Neural cell (in vitro differentiated cells): ENCODE measurements at places on chromosomes 2 and 18. TPM values are rescaled to one million over a fixed set of nuclear protein-coding genes. Genes with fewer than 3 reads are reported as not detected.

Gene ITSN2
- polyA plus RNA-seq: 8.9 and 10.6 TPM in 2 replicates

Gene ERCC3
- polyA plus RNA-seq: 112 and 132 TPM in 2 replicates

Gene PROKR1
- polyA plus RNA-seq: 0.06 TPM in 1 of 2 replicates, not detected in the other

Gene REEP1
- polyA plus RNA-seq: 111 and 121 TPM in 2 replicates

Gene RDH14
- 29.4 and 37.6 TPM in 2 replicates for polyA plus RNA-seq

Gene HOXD8
- polyA plus RNA-seq: not detected in 2 replicates

Gene SH2D6
- not detected in 2 replicates for polyA plus RNA-seq

Gene GAL3ST2
- not detected in 2 replicates for polyA plus RNA-seq

Gene RAB17
- 1.1 TPM in 1 of 2 replicates, not detected in the other for polyA plus RNA-seq

Gene AMER3
- 19.2 and 22.7 TPM in 2 replicates for polyA plus RNA-seq

Gene CHRNA1
- polyA plus RNA-seq: not detected in 2 replicates

Gene CD8B2
- polyA plus RNA-seq: not detected in 2 replicates

Gene GPR148
- polyA plus RNA-seq: not detected in 2 replicates

Gene FTCDNL1
- not detected in 2 replicates for polyA plus RNA-seq

Gene PPP4R3B
- 55.8 and 58.4 TPM in 2 replicates for polyA plus RNA-seq

Gene RPRM
- 2.8 and 5.6 TPM in 2 replicates for polyA plus RNA-seq

Gene TCF7L1
- polyA plus RNA-seq: 0.14 TPM in 1 of 2 replicates, not detected in the other

Gene SERPINB13
- not detected in 2 replicates for polyA plus RNA-seq
